Stimulated activated naive CD8-positive, alpha-beta T cell treated with anti-CD3 and anti-CD28 coated beads, Interleukin-15, Interleukin-2, amounts not matched to agents 100 U/mL and 50 U/mL, for 24 hours (primary cell): ENCODE measurements at places on chromosomes 11 and 22.

DNA sequence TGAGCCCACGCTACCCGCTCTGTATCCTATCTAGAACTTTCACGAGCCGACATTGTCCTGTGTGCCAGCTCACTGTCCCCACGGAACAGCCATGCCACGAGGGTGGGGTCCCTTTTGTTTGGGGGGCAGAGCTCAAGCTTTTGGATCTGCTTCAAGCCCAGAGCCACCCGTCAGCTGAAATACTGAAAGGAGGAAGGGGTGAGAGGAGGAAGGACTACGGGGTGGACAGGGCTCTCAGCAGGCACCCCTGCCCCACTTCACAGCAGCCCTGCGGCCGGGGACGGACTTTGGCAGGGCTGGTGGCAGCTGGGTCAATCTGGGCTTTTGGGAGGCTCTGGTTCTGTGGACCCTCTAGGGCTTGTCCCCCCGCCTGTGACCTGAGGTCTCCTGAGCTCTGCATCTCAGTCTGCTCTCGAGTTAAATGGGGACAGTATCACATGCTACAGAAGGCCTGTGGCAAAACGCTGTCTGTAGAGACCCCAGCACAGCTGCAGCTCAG is 30.0 kb upstream of the MUC5AC start:
- no peak for DNase-seq

- DNase-seq = no peak
Observed at GRCh38 chr22:37776639-37777005, 31.1 kb upstream of the GCAT start.

GRCh38 chr11:58567889-58568512 is 7.7 kb downstream of the LPXN start:
- peak; percentile 77 for DNase-seq

GRCh38 chr22:37260901-37261336 is 16.9 kb upstream of the RAC2 start:
- peak; percentile 68 for DNase-seq

- DNase-seq = no peak
Observed at GRCh38 chr11:34431979-34432378, 6.8 kb upstream of the CAT start.

DNA sequence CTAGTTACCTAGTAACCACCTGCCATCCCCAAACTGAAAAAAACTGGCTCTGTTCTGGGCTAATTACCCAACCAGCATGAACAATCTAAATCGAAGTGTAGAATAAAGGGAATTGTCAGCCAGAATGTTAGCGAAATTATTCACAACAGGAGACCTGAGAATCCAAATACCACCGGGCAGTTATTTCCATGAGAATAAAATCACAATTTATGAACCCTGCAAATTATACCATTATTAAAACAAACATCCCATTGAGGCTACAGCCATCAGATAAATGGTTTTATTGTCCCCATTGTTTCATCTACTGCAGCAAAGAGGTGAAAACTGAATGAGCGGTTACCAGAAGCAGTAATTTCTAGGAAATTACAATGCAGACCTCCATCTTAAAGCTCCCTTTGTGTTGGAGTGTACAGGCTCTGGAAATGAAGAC is 21.7 kb downstream of the FAM168A start:
- no peak for DNase-seq

DNA sequence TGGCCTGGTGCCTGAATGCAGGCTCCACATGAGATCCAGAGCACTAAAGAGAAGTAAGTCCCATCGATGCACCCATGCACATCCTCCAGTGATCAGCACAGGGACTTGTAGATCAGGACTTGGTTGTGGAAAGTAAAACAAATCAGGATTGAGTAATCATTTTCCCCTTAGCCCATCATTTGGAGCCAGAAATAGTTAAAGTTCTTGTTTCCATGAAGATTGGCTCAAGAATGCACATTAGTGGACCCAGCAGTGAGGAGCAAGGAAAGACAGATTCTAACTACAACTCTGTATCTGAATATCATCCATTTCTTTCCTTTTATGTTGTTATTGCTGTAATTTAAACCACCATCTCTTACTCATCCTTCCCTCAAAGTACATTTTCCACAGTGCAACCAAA is 19.1 kb downstream of the CCDC83 start:
- no peak for DNase-seq

DNA sequence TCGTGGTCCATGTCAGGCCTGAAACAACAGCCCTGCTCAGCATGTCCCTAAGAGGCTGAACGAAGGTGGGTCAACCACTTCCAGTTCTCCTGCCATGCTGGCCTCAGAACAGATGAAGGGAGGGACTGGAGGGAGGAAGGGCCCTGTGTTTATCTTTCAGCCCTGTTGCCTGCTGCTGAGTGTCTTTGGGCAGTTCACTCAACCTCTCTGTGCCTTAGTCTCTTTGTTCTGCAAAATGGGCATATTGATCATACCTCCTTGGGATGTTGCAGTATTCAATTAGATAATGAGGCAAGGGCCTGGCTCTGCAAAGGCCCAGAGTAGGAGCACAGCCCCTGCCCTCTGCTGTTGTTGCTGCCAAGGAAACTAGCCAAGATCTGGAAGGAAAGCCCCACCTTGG is 207.5 kb downstream of the MN1 start:
- DNase-seq = no peak

- peak; percentile 74 for DNase-seq
Observed at GRCh38 chr11:36744375-36745168, 146.5 kb upstream of the RAG2 start.

GRCh38 chr11:43986881-43987280 is 44.4 kb downstream of the C11orf96 start:
- DNase-seq = no peak

- DNase-seq = peak; percentile 79
Observed at GRCh38 chr11:118530683-118531596, at the start of gene TMEM25. TSS of gene TMEM25 (plus strand) at chr11:118531192. CDS start at chr11:118531802, 610 bp downstream.

DNA sequence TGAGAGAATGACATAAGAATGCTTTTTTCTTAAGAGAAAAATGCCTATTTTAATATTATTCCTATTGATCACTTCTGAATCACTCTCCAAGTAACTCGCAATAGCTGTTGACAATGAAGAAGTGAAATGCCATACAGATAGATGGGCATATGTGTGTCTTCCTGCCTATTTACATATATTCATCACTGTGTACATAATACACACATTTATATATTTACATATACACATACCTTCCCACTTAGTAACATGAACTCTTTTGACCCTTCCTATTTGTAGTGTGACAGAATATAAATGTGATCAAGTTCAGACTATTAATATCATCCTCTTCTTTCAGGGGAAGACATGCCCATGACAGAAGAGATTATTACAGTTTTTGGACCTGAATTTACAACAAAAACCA is 756.7 kb downstream of the DLG2 start:
- no peak for DNase-seq

- no peak for DNase-seq
Observed at GRCh38 chr11:71184421-71185210, 67.8 kb downstream of the SHANK2 start.

- DNase-seq = no peak
Observed at GRCh38 chr11:23751280-23751679, 745.6 kb upstream of the LUZP2 start.

GRCh38 chr11:131912134-131912533 is 541.7 kb downstream of the NTM start:
- DNase-seq = no peak

- DNase-seq = no peak
Observed at GRCh38 chr11:33984682-33985389, 66.7 kb upstream of the CAPRIN1 start.

GRCh38 chr22:39090426-39091064 is 6.5 kb upstream of the APOBEC3H start:
- peak; percentile 88 for DNase-seq

DNA sequence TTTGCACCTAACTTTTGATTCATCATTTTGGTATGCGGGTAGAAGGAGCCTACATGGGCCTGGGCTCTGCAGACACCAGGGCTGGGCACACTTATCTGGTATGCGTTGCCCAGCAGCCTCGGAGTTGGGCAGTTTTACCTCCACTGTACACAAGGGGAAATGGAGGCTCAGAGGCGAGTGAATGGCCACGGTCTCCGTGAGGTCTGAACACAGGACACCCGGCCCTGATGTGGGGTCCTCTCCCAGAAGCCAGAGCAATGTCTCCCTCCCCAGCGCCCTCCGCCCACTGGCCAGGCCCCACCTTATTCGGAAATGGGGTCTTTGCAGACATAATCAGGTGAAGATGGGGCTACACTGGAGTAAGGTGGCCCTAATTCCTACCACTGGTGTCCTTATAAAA is 43.7 kb downstream of the OSBPL5 start:
- no peak for DNase-seq

GRCh38 chr11:79237703-79238102 is 203.1 kb downstream of the TENM4 start:
- DNase-seq = no peak

DNA sequence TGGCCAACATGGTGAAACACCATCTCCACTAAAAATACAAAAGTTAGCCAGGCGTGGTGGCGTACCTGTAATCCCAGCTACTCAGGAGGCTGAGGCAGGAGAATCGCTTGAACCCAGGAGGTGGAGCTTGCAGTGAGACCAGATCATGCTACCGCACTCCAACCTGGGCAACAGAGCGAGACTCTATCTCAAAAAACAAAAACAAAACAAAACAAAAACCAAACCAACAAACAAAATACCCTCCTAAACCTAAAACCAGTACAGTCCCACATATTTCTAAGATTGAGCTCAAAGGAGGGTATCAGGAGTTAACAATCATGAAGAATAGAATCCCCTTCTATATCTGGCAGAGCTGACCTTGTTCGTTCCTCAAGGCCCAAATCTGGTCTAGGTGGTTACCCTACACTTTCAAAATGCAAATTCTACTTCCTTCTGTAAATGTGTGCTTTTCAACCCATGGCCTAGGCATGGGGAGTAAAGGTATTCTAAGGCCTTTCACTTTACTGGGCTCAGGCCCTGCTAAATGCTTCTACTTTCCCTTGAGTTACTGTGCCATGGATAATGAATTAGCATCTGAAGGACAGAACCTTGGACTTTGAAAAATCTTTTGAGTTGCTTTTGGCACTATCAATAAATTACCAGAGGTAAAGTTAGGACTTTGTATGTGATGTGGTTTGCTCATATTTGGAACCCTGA is 10.4 kb upstream of the PPP2R1B start:
- DNase-seq = no peak

DNA sequence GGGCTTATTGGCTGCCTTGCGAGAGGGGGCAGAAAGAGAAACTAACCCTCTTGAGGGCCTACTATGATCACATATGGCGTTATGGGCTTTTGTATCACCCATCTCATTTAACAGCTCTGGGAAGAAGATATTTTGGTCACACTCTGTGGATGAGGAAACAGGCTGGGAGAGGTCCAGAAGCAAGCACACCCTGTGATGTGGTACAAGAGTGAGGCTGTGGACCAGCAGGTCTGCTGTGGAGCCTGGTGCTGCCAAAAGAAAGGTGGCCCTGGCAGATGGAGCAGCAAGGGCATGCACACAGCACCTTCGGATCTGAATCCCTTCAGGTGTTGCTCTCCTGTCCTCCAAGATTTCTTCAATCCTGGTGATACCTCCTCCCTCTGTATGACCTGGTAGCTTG is 64.1 kb downstream of the KCNC1 start:
- DNase-seq = no peak

DNA sequence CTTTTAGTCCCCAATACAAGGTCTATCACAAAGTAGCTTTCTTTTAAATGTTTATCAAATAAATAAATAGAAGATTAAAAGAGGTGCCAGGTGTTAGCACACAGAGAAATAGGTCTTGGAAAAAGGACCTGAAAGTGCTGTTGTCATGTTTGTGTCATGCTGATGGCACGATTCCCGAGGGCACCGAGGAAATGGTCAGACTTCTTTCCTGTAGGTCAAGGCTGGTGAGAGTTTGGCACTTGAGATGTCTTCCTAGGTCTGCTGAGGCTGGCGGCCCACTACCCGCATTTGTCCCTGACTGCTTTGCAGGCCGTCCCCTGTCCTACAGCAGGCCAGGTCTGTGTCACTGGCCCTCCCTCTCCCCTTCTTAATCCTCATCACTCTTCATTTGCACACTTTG is 112.1 kb downstream of the ATXN10 start:
- no peak for DNase-seq

DNA sequence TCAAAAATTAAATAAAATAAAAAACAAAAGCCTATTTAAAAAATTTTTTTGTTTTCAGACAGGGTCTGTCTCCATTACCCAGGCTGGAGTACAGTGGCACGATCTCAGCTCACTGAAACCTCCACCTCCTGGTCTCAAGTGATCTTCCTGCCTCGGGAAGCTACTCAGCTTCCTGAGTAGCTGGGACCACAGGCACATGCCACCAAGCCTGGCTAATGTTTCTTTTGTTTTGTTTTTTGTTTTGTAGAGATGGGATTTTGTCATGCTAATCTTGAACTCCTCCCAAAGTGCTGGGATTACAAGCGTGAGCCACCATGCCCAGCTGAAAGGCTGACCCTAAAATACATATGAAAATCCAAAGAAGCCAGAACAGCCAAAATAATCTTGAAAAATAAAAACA is 20.4 kb upstream of the L3MBTL2 start:
- DNase-seq = no peak

- no peak for DNase-seq
Observed at GRCh38 chr11:130042093-130042591, 27.6 kb upstream of the APLP2 start.

DNA sequence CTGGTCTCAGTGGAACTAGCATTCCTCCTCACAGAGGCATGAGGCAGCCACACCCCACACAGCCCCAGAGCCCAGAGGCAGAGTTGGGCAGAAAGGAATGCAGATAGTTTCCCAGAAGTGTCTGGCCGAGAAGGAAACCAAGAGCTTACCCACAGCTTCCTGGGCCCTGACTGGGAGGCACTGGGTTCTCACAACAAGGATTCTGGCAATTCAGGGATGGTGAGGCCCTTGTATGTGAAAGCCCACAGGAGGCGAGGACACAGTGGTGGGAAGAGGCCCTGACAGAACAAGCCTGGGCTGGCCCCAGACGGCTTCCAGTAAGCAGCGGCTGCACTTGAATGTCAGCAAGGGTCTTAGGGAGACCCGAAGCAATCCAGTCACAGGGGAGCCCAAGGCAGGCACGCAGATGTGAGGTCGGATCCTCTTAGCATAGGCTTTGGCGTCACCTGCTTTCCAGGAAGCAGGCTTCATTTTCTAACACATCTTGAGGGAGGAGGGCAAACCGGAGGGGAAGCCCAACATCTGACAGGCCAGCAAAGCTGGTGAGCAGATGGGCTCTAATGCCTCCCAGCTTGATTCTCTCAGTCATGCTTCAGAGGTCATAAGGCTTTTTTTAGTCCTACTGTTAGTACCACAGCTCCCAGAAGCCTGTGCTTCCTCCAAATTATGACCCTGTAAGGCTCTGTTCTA is 78.3 kb upstream of the AKIP1 start:
- peak; percentile 30 for DNase-seq

DNA sequence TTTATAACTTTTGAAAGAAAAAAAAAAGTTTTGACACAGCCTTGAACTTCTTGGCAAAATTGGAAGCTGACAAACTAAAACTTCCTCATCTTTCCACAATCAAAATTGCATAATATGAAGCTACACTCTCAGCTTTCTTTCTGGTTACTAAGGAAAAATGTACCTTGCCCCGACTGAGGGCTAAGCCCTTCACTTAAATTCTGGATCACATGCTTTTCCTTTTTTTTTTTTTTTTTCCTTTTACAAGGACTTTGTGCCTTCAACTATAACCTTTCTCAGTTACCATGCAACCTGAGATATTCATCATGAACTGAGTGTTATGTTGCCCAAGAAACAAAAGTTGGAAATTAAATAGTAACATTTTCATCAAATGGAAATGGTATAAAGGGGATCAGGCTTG is 188.5 kb upstream of the CARD18 start:
- DNase-seq = no peak

GRCh38 chr11:64456509-64457320 is 97.8 kb downstream of the RPS6KA4 start:
- no peak for DNase-seq

GRCh38 chr22:24859587-24859986 is 53.6 kb downstream of the SGSM1 start:
- DNase-seq = no peak

- DNase-seq = peak; percentile 24
Observed at GRCh38 chr11:123382555-123383074, 47.5 kb upstream of the GRAMD1B start.
